ENCODE measurements at places on chromosomes 11 and 22.

GRCh38 chr11:119470317-119471291 lies 47.6 kb upstream of the THY1 start:
- no peak for DNase-seq

DNA sequence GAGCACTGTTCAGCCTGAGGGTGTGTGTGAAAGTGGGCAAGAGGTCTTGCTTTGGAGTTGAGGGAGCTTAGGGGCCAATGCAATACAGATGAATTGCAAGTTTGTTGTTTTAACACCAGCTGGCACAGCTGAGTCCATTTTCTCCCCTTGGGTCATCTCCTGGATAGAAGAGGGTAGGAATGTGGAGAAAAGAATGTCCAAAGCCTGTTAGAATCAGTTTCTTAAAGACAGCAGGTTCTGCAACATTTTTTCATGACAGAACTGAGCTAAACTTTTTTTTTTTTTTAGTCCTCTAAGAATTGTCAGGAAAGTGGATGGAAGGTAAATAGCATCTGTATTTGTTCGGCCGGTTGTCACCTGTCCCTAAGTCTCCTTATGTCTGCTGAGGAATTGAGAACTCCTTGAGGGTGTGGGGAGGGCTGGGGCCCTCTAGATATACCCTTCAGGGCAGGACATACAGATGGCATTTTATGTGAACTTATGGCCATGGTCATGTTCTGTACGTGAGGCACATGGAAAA lies 211.1 kb upstream of the CADM1 start:
- no peak for DNase-seq

DNA sequence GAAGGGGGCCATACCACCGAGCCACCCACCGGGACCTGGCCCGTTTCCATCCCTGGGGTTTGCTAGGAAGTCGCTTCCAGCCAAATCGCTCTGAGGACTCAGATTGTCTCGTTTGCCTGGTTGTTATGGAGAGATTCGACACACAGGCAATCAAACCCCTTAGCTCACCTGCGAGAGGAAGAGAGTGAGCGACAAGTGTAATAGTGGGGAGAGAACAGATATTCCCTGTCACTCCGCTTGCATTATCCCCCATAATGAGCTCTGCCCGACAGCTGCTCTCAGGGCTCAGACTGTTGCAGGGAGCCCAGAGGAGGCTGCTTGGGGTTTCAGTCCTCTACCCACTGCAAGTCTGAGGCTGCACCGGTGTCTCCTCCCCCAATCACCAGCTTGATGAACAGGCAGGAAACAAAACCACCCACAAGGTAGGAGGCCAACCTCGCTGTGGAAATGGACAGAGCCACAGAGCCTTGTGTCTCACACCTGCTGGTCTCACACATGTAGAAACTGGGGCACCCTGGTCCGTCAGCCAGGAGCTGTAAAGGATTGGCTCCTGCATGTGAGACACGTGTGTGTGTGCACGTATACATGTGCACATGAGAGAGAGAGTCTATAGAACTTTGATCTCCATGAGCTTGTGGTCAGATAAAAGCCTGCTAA lies 351.1 kb downstream of the BUD13 start:
- no peak for DNase-seq

DNA sequence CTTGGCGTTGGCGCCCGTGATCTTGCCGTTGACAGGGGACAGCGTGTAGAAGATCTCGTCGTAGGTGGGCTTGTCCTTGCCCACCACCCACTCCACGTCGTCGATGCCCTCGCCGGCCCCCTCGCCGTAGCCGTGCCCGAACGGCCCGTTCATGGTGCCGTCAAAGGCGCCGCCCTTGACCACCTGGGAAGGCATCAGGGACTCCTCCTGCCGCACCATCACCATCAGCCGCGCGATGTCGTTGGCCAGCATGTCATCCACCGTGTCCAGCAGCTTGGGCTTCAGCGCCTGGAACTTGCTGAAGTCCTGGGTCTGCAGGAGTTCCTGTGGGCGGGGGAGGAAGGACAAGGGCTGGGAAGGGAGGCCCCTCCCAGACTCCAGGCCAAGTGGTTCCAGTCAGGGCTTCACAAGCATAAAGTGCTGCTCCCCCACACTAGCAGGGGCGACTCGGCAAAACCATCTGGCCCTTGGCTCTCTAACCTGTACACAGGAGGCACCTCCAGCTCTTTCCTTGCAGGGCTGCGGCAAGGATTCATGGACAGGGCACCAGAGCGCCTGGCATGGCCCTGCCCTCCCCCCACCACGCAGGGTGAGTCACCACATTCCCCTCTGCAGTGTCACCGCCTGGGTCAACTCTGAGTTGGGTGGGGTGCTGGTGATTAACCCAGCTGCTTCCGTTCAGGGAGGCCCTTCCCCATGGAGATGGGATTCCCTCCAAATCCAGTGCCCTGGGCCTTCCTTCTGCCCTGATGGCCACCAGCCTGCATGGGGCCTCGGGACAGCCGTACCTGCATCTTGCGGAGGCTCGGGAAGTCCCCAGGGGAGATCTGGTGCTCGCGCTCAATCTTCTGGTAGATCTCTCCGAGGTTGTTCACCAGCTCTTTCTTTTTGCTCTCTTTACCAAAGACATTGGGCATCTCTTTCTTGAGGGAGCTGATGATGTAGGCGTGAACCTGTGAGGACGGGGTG lies 10.4 kb upstream of the CDC42BPG start:
- no peak for DNase-seq

DNA sequence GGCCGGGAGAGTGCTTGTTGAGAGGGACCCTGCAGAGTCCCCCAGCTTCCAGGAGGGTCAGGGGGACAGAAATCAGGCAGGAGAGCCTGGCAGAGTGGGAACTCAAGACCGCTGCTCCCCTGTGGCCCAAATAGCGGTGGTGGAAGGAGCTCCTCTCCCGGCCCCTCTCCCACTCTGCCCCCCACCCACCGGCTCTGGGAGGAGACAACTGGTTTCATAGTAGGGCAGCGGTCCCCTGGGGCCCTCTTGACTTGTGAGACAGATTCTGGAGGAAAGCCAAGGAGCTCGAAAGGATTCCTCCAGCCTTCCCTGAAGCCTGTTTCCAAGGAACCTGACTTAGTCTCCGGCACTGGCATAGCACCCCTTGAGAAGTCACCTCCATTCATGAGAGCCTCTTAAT lies 10.1 kb downstream of the PKNOX2 start:
- DNase-seq = no peak

- peak; percentile 73 for DNase-seq
These were observed 2.0 kb downstream of the FAT3 start for GRCh38 chr11:92226331-92227229.

DNA sequence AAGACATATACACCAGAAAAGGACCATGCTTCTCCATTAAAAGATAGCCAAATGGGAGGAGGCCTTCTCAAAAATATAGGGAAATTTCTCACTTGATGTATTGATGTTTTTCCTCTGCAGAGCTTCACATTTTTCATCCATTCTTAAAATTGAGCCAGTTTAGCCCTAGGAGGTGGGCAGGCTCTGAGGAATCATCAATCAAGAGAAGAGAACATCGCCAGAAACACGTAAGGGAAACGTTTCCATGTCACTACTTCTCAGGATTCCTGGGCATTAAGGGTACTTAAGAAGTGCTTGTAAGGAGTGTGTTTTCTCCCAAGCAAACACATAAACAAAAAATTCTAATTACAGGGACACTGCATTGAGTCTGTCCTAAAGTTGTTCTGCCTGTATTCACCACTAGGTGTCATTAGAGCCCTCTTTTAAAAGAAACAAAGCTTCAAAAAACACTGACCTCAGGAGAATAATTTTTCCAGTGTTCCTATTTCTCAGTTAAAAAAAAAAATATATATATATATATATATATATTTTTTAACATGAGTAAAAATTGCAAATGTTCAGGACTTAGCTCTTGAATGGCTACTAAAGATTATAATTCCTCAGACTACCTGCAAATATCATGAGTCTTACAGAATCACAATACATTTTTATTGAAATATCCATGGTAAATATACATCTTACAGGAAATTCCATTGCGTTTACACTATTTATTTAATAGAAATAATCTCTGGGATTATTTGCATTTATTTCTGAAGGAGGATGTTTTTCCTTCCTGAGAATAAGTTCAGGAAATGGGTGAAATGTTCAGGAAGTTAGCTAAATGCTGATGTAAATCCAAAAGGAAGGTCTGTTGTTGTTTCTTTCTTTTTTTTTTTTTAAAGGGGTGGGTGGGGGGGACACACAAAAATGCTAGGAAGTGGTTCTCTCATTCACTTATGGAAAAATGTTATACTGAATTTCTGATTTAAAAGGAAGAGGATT lies 16.0 kb downstream of the FZD4 start:
- DNase-seq = no peak

- DNase-seq = no peak
These were observed 61.0 kb downstream of the NCAM1 start for GRCh38 chr11:113022262-113022661.

GRCh38 chr22:27654546-27655445 lies 146.8 kb downstream of the MN1 start:
- no peak for DNase-seq

DNA sequence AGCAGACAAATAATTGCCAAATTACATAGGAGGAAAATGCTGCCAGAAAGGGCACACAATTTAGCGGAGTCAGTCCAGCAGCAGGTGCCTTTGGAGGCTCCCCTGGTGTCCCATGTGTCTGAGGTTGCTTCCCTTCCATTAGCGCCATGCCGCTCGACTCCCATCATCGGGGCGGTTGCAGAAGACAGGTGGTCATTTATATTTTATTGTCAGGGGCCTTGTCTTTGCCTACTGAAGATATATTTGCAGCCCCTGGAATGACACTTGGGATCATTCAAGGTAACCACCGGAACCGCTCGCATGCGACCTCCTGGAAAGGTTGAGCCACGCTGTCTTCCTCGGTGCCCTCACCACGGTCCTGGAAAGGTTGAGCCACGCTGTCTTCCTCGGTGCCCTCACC lies 298.3 kb downstream of the TBC1D22A start:
- no peak for DNase-seq

GRCh38 chr22:41231369-41231768 lies 9.4 kb downstream of the CHADL start:
- no peak for DNase-seq

DNA sequence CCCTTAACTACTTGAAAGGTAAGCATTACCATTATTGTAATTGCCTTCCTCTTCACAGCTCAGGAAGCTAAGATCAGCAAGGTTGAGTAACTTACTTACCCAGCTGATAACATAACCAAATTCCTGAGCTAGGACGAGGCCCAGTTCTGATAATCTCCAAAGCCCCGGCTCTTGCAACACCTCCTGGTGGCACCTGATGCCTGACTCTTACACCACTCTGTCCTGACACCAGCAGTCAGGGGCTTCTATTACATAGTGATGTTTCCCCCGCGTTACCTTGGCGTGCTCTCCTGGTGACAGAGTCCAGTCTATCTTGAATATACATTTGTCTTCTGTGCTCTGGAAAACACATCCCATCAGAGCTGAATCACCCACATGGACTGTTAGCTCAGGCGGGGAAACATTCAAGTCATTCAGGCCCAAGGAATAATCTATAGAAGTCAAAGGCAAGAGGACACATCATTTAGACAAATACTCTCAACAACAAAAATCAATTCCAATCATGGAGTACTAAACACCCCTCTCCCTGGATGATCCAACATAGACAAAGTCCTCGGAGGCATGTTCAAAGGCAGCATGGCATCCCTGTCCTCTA lies 12.6 kb downstream of the JAML start:
- DNase-seq = no peak

- no peak for DNase-seq
These were observed 6.3 kb downstream of the OR10V1 start for GRCh38 chr11:59707371-59707770.

DNA sequence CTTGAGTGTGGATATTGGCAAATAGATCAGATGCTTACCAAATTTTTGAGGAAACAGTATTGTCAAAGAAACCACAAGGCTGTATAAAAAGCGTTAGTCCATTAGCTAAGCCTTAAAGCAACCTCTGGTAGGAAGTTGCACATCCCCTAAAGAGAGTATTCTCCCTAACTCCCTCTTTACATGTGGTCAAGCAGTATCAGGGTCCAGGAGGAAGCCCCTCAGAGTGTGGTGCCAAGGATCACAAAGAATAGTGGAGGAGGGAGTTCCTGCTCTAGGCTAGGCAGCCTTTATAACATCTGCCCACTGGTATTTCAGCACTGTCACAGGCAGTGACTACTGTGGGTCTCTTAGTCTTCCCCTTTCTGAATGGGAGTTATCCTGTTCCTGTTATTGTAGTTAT lies 18.8 kb upstream of the AMPD3 start:
- DNase-seq = no peak

- no peak for DNase-seq
These were observed 69.3 kb downstream of the PKNOX2 start for GRCh38 chr11:125233736-125234275.

GRCh38 chr11:68409748-68410344 lies 50.7 kb upstream of the PPP6R3 start:
- no peak for DNase-seq

DNA sequence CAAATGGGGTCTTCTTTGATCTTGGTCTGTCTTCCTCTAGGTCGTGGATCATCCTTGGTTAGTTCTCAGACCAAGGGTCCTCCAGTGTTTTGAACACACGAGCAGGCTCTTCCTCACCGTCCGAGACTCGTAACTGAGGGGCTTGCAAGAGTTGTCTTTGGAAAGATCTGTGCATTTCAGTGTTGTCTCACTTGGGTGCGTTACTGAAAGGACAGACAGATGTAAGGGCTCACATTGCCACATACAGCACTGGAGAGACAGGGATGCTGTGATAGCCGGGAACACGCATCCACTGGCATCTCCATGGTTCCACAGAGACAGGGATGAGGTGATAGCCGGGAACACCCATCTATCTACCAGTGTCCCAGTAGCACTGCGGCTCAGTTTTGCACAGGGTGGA lies 15.7 kb downstream of the GLB1L2 start:
- DNase-seq = no peak

DNA sequence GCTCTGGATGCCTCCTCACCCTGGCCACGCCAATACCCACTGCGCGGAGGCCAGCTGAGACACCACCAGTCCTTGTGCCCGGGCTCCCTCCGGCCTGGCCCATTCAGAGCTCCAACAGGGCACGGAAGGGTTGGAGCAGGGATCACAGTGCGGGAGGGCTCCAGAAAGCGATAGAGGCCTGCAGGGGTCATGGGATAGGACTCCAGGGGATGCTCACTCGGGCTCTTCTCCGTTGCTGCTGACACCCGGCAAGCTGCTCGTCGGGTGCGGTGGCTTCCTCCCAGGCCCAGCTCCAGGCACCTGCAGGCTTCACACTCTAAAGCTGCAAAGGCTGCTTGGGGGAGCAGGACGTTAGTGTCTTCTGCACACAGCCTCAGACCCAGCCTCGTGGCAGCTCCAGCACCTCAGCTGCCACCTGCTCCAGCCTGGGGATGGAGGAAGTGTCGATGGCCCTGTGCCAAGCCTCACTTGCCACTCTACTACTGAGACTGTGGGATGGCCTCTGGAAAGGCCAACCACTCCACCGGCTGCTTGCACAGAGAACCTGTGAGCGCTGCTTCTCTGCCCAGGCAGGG lies 10.6 kb downstream of the WNT7B start:
- DNase-seq = no peak

DNA sequence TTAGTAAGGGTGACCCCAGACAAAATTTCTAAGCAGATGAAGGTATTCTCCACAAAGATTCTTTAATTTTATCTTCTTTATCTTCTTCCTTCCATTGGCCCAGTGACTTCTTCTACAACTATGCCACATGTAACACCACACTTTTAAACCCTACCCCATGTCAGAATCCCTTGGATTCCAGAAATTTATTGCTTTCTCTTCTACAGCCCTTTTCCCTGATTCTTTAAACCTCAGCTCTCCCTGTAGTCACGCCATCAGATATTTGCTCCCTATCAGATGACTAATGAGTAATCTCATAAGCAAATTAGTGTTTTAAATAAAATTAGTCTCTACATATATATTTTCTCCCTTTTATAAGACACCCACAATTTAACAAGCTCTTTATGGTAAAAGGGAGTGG lies 423.4 kb upstream of the CHORDC1 start:
- DNase-seq = no peak

All from right kidney (tissue), 9 donors.